ENCODE measurements at places on chromosomes 13 and 19.

GRCh38 chr13:38872693-38873092, 117.9 kb downstream of the STOML3 start:
- peak; percentile 34 for DNase-seq

GRCh38 chr13:41203810-41204209, 9.4 kb upstream of the KBTBD7 start:
- DNase-seq = no peak

DNA sequence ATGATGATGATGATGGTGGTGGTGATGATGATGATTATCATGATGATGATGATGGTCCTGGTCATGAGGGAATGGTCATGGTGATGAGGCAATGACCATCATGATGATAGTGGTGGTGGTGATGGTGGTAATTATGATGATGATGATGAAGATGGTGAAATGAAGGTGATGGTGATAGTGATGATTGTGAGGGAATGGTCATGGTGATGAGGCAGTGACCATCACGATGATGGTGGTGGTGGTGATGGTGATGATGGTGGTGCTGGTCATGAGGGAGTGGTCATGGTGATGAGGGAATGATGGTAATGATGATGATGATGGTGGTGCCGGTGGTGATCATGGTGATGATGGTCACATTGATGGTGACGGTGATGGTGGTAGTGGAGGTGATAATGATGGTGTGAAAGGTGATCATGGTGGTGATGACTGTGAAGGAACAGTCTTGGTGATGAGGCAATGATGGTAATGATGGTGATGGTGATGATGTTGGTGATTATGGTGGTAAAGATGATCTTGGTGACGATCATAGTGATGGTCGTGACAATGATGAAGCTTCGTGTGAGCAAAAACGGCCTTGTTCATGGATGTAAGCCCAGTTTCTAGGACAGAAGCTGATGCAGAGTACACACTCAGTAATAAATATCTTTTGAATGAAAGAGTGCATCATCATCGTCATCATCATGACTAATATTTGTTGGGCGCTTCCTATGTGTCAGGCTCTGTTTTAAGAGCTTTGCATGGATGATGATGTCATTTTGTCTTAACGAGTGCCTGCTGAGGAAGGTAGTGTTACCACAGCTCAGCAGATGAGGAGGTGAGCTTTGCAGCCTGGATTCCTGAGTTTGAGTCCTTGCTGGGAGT, 17.3 kb downstream of the SBK2 start:
- DNase-seq = no peak

- DNase-seq = no peak
Measured at GRCh38 chr13:95385798-95386197, 84.5 kb upstream of the ABCC4 start.

- DNase-seq = no peak
Measured at GRCh38 chr19:23436318-23436717, 41.0 kb upstream of the ZNF91 start.

- peak; percentile 2 for DNase-seq
Measured at GRCh38 chr13:55245005-55245644, 1895.6 kb upstream of the PRR20A start.

DNA sequence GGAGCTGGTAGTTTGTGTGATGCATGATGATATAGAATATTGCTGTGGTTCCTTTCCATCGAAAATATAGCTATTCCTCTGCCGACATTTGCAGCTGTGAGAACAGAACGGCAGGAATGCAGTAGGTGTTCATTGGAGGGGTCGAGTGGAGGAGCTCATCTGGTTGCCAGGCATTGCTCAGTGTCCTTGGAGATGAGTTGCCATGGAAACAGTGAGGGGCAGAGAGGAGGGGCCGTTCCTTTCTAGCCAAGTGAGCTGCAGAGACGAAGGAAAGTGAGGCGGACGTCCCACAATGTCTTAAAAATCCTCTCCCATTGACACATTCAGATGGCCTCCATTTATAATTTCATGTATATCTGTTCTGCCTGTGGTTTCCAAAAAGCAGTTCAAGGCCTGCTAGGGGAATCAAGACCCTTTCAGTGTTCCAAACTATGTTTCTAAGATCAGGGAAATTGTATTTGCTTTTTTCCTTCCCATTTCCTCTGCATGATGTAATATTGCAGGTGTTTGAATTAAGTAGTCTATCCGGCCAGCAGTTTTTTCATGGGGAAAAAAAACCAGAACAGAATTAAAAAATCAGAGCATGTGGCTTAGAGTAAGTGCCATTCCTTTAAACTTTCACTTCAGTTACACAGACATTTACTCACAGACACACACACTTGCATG, 41.2 kb upstream of the ZNF835 start:
- no peak for DNase-seq

DNA sequence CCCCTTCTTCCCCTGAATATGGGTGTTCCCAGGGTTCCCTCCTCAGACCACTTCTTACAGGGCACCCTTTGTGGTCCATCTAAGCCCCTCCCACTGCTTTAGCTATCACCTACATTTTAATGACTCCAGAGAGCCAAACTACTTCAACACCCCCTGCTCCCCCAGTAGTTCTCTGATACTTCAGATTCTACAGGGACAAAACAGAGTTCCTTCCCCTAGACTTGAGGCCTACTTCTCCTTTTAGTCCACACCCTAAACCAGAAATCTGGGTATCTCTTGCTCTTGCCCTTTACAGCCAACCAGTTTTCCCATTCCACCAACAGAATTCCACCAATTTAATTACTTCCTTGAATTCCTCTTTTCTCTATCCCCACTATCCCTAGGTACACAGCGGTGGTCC, 107.2 kb downstream of the KCNRG start:
- no peak for DNase-seq

DNA sequence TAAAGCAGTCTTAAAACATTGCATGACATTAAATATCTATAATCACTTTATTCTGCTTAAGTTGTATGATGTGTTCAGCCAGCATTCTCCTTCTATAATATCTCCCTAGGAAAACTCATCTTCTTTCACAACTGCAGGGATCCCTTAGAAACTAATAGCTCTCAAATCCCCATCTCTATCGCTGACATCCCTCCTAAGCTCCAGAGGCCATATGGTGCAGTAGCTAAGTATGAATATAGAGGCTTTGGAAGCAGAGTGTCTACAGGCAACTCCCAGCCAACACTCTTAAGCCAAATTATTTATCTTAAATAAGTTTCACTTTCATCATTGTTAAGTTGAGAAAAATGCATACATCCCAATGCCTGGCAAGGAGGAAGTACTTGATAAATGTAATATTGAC, 349.5 kb upstream of the MIR17HG start:
- no peak for DNase-seq

- DNase-seq = no peak
Measured at GRCh38 chr13:64186503-64187250, 2771.0 kb upstream of the PCDH20 start.

GRCh38 chr13:32748305-32748704, 162.1 kb downstream of the PDS5B start:
- DNase-seq = no peak

GRCh38 chr19:43599635-43600295, 3.4 kb downstream of the ZNF576 start:
- no peak for DNase-seq

- no peak for DNase-seq
Measured at GRCh38 chr13:20472531-20472930, 53.1 kb downstream of the CRYL1 start.

DNA sequence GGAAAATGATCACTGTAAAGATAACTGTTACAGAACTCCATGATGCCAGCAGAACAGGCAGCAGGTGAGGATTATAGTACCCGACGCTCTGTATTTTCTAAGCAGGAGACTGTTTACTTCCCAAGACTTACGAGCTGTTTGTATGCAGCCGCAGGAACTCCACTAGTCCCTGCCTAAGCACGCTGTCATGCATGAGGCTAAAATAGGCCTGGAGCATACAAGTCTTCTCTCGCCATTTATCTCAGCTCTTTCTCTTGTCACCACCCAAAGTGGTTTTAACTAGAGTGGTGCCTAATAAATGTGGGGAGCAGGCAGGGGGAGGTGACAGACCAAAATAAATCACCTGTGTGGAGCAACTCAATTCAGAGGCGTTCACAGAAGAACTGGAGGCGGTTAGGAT, 175.8 kb downstream of the TDRD3 start:
- no peak for DNase-seq

GRCh38 chr19:39403331-39404312, 3.0 kb upstream of the ZFP36 start:
- DNase-seq = no peak

DNA sequence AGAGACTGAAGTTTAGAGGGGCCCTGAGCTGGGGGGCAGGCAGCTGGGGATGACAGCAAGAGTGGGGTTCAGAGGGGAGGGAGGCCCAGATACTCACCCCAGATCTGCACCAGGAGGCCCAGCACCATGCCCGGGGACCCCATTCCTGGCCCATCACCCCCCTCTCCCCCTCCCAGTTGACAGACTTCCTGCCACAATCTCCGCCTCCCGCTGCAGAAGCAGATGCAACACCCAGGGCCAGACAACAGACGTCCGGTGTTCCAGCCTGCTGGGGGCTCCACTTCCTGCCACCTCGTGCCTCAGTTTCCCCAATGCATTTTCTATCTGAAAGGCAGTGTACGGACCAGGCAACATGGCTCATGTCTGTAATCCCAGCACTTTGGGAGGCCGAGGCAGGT, at the start of gene TMIGD2:
Gene TMIGD2 (minus strand): TSS at position 147 of the 398 bp plus-strand sequence. CDS start 4 bp downstream, at position 143.
- no peak for DNase-seq

GRCh38 chr19:5586300-5587070, 18.7 kb upstream of the TINCR start:
- DNase-seq = no peak

- no peak for DNase-seq
Measured at GRCh38 chr13:107992542-107992941, 222.8 kb downstream of the LIG4 start.

DNA sequence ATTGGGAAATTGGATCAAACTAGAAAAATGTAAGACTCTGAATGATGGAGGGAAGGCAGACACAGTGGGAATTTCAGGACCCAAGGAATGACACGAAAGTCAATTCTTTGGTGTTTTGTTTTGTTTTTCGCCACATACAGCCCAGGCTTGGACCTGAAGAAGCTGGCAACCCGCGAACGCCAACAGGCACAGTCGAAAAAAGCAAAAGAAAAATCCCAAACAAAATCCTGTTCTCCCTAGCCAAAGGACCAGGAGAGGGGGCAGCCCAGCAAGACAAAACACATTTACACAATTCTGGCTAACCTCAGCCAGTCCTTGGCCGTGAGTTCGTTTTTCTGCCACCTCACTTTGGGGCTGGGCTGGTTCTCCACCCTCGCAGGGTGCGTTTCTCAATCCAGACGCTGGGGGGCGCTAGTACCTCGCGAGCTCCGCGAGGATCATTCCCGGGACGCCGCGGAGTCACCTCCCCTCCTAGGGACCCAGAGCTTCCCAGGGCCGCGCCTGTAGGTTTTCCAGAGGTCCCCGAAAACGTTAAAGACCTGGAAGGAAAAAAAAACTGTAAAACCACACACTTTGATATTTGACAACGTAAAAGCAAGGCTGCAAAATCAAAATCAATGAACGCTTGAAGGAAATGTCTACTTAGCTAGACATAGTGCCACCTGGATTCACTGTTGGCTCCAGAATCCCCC, 34.9 kb upstream of the TPM4 start:
- peak; percentile 87 for DNase-seq

GRCh38 chr13:24223341-24224231, 63.1 kb downstream of the SPATA13 start:
- no peak for DNase-seq

GRCh38 chr19:287381-287871, 3.8 kb downstream of the PLPP2 start:
- DNase-seq = no peak

GRCh38 chr13:23966221-23966690, 69.0 kb upstream of the C1QTNF9B start:
- DNase-seq = no peak

DNA sequence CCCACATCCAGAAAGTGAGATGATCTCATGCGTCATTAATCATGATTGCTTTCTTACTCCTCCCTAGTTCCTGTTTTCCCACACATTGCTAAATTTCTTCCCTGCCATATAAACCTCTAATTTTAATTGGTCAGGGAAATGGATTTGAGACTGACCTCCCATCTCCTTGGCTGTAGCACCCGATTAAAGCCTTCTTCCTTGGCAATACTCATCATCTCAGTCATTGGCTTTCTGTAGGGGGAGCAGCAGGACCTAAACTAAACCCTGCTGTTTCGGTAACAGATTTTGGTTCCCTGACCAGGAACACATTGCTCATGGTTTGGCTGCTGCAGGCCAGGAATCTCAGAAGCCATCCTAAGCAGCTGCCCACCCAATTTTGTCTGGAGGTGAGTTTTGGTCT, 61.7 kb downstream of the SPRYD7 start:
- no peak for DNase-seq

- no peak for DNase-seq
Measured at GRCh38 chr13:41075034-41075433, 13.7 kb downstream of the WBP4 start.

DNA sequence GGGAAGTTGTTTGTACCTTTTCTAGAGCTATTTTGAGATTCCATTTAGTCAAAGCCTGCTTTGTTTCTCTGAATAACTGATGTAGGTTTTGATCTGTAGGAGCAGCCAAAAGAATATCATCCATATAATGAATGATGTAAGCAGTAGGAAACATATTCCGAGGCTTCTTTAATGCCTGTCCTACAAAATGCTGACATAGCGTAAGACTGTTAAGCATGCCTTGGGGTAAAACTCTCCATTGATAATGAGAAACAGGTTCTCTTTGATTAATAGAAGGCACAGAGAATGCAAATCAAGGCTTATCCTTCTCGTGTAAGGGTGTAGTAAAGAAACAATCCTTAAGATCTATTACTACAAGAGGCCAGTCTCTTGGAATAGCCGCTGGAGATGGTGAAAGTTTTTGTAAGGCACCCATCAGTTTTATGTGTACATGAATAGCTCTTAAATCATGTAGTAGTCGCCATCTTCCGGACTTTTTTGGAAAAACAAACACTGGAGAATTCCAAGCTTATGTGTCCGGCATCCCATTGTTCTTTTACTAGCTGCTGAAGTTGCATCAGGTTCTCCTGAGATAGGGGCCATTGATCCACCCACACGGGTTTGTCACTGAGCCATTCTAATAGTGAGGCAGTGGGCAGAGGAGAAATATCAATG, 13.5 kb downstream of the FPR3 start:
- DNase-seq = no peak

GRCh38 chr19:20423381-20424197, 142.0 kb downstream of the ZNF737 start:
- DNase-seq = no peak

- no peak for DNase-seq
Measured at GRCh38 chr19:19461671-19462622, 53.4 kb downstream of the TSSK6 start.

GRCh38 chr19:13817018-13817614, 21.9 kb downstream of the ZSWIM4 start:
- DNase-seq = no peak

DNA sequence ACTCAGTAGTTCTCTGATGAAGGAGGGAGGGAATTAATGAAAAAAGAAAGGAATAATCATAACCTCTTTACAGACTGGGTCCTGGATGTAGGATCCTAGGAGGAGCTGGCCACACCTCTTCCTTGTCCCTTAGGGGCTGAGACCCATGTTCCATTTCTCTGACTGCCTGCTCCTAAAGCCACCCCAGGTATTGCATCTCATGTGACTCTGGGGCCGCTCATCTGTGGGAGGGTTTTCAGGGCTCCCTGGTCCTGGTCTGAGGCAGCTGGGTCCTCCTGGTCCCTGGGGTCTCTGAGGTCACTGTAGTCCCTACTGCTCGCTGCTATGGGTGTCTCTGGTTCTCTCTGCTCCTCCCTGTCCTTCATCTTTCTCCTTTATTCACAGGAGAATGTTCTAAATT, 2.9 kb downstream of the CEACAM21 start:
- no peak for DNase-seq

GRCh38 chr19:35856546-35857149, at the start of gene KIRREL2:
TSS of gene KIRREL2 (plus strand) at chr19:35856911. CDS start at chr19:35857120, 209 bp downstream.
- no peak for DNase-seq
